NCI-H774 (cell line): ENCODE measurements at places on chromosomes 1 and 21.

DNA sequence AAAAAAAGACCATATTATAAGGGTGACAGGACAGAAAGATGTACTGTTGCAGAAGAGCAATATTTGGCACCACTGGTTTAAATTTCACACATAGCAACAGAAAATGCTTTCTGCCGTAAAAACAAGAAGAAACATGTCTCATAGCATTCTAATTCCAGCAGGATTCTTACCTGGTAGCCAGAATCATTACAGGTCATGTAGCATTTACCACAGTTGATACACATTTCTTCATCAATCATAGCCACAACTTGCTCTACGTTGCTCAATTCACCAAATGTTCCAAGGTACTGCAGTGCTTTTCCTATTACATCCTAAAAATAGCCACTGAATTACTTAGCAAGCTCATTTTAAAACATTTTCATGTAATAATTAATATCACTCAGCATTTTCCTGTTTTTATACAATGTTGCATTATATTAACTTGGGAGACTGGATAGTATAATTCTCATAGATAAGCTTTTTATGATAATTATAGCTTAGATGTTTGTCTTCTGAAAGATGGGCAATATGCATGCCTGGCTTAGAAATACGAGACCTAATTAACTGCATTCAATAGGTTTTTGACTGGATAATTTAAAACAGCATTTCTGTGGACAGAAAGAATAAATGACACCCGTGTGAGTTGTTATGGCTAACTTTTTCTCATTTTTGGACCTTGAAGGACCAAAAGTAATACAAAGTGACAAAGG is 360.7 kb downstream of the PTBP2 start:
- DNase-seq = no peak

GRCh38 chr1:226248091-226248490 is 24.6 kb downstream of the MIXL1 start:
- DNase-seq = no peak

DNA sequence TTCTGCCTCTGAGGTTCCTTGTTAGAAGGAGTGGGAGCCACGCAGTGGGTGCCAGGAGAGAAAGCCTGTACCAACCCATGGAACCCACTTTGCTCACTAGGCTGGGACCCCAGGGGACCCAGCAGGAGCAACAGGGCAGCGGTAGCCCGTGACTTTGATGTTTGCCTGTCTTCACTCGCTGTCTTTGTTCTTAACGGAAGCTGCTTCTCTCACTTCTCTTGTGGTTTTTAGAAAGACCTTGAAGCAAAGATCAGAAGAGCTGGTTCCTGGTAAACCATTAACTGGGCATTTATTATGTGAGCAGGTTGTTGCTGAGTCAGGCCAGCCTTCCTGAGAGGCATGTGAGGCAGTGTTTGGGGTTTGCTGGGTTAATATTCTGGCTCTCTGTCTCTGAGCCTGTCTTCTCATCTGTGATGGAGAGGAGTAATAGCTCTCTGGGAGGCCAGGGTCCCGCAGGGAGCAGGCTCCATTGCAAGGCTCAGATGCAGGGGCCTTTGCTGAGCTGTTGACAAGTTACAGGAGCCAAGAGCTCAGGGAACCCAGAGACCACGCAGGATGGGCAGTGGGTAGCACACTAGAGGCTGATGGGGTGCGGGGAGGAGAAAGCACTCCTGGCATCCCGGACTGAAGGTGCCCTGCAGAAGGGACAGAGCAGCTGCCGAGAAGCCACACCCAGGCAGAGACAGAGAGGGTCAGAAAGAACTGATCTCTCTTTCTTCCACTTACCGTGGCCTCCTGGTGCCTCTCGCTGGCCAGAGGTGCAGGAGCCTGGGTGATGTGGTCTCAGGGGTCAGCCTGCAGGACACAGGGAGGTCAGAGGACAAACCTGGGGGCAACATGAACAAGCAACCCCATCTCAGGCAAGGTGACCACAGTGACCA is 367.5 kb upstream of the C1orf174 start:
- no peak for DNase-seq

- no peak for DNase-seq
Measured at GRCh38 chr1:180029524-180030135, 75.0 kb downstream of the CEP350 start.

DNA sequence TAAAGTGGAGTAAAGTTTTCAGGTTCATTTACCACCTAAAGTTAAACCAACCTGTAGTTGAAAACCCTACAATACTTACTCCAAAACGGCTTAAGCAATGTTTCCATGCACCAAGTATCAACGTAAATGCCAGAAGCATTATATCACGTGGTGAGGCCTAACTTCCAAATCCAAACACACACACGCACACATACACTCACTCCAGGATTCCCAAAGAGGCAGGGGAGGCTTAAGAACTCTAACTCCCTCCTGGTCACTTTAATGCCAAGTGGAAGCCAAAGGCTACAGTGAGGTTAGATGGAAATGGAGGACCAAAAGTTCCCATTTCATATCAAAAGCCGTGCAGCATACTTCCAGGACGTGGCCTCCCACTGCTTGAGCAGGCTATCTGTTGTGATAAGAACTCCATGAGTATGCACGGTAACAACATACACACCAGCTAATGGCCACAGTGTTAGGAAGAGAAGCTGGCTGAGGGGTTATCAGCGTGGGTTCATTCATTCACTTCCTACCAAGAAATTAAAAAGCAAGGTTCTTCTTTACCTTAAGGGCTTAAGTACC is 224.1 kb downstream of the SLC45A1 start:
- DNase-seq = no peak

GRCh38 chr21:28396421-28396820 is 596.3 kb downstream of the LTN1 start:
- DNase-seq = no peak

GRCh38 chr1:232988572-232989040 is 38.2 kb downstream of the NTPCR start:
- no peak for DNase-seq

DNA sequence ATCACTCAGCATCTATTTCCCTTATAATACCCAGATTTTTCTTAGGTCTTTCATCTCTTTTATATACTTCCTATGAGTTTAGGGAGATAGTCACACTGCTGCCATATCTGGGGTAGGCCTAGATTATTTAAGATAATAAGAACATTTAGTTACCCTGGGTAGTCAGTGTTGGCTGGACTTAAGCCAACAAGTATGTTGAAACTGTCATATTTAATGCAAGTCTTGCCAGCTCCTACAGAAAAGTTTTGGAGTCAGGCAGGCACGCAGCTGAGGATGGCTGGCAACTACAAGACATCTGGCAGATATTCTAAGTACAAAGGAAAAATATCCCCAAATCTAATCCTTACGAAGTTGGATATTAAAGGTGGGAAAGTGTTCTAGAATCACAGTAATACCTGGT is 19.2 kb upstream of the DEPDC1 start:
- DNase-seq = no peak
